Retinal pigment epithelial cell (primary cell): ENCODE measurements at places on chromosomes 11 and 22.

GRCh38 chr11:113059548-113059947 is 98.3 kb downstream of the NCAM1 start:
- no peak for DNase-seq

DNA sequence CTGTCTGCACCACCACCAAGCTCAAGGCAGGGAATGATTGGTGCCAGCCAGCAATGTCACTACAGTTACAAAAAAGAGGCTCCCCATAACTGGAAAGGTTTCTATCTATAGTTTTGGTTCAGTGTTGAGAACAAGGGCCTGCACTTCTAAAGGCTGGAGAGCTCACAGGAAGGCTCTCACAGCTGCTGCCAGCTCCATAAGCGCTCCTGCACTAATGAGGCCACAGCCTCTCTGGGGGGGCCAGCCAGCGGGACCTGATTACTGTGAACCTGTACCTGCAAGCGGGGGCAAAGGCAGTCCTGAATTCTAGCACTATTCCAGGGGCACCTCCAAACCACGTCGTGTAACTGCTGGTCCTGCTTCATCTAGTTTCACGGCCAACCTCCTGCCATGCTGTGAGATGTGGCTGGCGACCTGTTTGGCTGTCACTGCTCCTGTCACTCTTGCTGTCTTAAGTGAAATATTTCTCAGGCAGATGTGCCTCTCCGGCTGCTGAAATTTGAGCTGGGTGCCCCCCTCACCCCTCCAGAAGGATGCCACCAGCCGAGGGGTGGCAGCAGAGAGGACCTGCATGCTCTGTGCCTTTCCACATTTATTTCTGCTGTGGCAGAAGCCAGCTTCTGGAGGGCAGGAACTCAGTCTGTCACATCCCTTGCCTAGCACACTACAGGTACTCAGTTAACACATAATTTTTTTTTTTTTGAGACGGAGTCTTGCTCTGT is 53.3 kb upstream of the ARFGAP3 start:
- DNase-seq = no peak

- DNase-seq = no peak
Observed at GRCh38 chr11:14144934-14145333, 182.4 kb downstream of the SPON1 start.

- DNase-seq = no peak
Observed at GRCh38 chr11:122933416-122933815, 48.2 kb downstream of the BSX start.
